Epithelial cell of alveolus of lung (primary cell): ENCODE measurements at places on chromosomes 5 and 9. TPM values are rescaled to one million over a fixed set of nuclear protein-coding genes. Genes with fewer than 3 reads are reported as not detected.

LSM11 gene
- total RNA-seq: 2.3 and 4.3 TPM in 2 replicates

TEX53 gene
- not detected in 2 replicates for total RNA-seq

ZCCHC10 gene
- 19.7 and 27.4 TPM in 2 replicates for total RNA-seq

MRPL41 gene
- 50.5 and 100 TPM in 2 replicates for total RNA-seq

MEGF10 gene
- total RNA-seq: 0.96 and 6.3 TPM in 2 replicates

RNF208 gene
- total RNA-seq: 0.13 and 6.3 TPM in 2 replicates

QSOX2 gene
- total RNA-seq: 10.6 and 17.2 TPM in 2 replicates
